ENCODE measurements at places on chromosomes 12 and 14.

- DNase-seq: no peak
Observed at GRCh38 chr14:91004987-91005386, 55.5 kb downstream of the RPS6KA5 start.

GRCh38 chr14:55075628-55076175, 24.3 kb downstream of the MAPK1IP1L start:
- no peak for DNase-seq

DNA sequence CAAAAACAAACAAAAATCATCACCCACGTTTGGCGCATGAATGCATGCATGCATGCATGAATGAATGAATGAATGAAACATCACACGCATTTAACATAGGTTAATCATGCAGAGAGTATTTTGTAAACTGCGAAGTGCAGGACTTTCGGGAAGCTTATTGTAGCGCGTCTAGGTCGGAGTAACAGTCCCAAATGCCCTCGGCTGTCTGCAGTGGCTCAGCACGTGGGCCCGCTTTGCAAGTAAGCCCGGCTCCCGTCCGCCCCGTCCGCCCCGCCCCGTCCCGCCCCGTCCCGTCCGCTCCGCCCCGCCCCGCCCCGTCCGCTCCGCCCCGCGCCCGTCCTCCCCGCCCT, 263 bp upstream of the IFT81 start:
- DNase-seq: no peak

- DNase-seq: peak; percentile 77
Observed at GRCh38 chr12:120265473-120266179, at the start of gene PXN. Gene PXN (minus strand): TSS chr12:120265730. CDS start chr12:120265629, 101 bp downstream.

- peak; percentile 77 for DNase-seq
Observed at GRCh38 chr12:46269429-46270241, 792 bp upstream of the SLC38A1 start.
